ENCODE measurements at places on chromosomes 3 and 15.

DNA sequence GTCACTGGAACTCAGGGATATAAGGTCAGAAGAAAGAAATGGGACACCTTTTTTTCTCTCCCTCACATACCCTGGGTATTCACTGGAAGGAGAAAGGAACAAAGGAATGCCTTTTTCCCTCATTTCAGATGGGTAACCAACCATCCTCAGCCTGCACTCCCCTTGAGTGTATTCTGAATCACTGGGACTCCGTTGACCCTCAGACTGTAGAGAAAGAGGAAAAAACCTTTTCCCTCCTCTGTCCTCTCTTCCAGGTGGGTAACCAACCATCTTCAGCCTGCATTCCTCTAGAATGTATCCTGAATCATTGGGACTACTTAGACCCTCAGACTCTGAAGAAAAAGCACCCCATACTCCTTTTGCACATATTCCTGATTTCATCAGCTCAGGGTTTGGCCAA is 11.4 kb downstream of the PRR20G start:
- DNase-seq: no peak

DNA sequence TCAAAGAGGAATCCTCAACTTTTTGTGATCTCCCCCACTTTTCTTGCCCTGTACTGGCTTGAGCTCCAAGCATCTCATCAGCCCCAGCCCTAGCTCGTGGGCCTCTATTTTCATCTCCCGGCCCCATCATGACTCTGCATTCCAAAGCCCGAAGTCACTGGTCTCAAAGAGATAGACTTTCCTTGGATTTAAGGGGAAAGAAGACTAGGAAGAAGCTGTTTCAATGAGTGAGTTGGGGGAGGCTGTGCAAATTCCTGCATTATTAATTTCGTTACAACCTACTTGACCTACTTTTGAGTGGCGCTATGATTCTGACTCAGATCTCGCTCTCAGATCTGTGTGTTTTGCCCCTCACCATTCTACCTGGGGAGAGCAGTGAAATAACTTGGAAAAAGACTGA is 266.6 kb upstream of the TBL1XR1 start:
- no peak for DNase-seq

GRCh38 chr3:178454726-178455125 is 81.5 kb upstream of the KCNMB2 start:
- peak; percentile 82 for DNase-seq

DNA sequence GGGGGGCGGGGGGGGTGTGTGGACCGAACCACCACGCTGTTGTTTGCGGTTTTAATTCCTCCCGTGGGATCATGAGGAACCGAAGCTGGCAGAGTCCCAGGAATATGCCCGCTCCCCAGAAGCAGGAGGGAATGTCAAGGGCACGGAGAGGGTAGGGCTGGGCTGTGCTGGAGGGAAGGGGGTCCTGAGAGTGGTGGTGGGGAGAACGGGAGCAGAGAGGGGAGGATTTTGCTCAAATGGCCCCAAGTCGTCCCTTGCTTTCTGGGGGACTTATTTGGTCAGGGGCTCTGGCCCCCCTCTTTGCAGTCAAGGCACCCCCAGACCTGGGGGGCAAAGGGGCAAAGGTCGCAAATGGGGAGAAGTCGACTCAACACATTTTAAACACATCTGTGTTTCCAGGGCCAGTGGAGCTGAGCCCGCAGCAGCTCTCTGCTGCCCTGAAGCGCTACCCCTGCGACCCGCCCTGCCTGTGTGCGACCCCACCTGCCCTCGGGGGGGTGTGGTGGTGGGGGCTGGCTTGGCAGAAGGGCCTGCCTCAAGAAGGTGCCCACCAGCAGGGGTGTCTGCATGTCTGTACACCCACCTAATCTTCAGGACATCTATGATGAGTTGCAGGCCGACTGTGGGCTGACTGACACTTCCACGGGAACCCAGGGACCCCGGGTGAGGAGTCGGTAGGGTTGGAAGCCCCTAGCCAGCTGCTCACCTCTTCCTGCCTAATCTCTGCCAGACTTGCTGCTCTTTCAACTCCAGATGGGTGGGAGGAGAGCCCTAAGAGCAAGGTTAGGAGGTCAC is 602 bp upstream of the ATP2B2 start:
- no peak for DNase-seq

DNA sequence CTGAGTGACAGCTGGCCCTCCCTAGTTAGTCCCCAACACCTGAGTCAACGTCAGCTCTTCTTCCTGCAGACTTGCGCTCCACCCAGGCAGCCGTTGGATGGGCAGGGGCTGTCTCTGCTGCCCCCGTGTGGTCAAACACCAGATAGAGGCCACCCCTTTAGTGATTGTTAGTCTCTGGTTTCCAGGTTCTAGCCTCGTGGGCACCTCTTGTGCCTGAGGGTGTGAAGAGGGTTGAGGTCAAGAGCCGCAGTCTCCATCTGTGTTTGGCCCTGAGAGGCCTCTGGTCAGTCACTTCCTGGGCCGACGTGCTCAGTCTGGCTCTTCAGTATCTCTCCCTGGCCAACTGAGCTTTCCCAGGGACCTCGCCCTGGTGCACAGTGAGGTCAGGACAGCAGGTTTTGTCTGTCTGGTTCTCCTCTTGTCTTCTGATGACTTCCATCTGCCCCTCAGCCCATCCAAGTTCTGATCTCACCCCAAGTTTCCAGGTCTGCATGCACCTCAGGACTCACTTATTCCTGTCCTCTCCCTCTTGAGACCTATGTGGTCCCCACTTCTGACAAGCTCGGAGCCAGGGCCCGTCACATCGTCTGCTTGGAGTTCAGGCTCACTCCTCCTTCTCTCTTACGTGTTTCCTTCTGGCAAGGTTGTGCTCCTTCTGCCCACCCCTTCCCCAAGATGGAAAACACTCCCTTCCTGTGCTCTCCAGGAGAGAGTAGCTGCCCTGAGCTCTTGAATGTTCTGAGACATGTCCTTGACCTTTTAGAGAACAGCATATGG is 20.9 kb downstream of the CD276 start:
- peak; percentile 86 for DNase-seq

GRCh38 chr3:24981924-24982323 is 446.1 kb upstream of the RARB start:
- DNase-seq: no peak

GRCh38 chr3:118938183-118938961 is 96.3 kb downstream of the IGSF11 start:
- DNase-seq: no peak

Measured in cardiac septum (tissue), 1 donor.